ENCODE measurements at places on chromosomes 2 and 18.

DNA sequence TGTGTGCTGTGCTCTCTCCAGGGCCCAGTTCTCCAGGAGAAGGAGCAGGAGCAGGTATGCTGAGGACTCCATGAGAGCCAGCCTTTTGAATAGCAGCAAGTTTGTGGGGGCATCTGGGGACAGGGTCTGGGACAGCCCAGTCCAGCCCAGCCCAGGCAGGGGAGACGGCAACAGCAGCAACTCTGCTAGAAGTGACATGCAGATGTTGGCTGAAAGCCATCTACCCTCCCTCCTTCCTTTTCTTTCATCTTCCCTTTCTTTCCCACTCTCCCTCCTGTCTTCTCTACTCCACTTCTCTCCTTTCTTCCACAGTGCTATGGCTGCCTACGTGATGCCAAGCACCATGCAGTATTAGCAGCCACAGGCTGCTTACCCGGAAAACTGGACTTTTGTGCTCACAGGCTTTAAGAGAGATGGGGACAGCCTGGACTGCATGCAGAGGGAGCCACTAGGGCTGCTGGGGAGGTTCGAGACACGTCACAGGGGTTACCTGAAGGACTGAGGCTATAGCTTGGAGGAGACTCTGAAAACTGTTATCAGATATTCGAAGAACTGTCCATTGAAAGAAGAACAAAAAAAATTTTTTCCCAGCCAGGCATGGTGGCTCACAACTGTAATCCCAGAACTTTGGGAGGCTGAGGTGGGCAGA, 23.8 kb upstream of the YWHAQ start:
- no peak for DNase-seq

GRCh38 chr2:226661789-226662545, 137.7 kb downstream of the IRS1 start:
- no peak for DNase-seq

- DNase-seq: no peak
These were observed 58.0 kb downstream of the SLC40A1 start for GRCh38 chr2:189522435-189523151.

GRCh38 chr2:74632209-74632938, 15.8 kb downstream of the M1AP start:
- no peak for DNase-seq

GRCh38 chr2:63050334-63051041, at the start of gene OTX1:
Gene OTX1 (plus strand): TSS chr2:63050830. CDS start chr2:63052991, 2,161 bp downstream.
- peak; percentile 58 for DNase-seq

- no peak for DNase-seq
These were observed 66.1 kb upstream of the MBOAT2 start for GRCh38 chr2:9069543-9069942.

DNA sequence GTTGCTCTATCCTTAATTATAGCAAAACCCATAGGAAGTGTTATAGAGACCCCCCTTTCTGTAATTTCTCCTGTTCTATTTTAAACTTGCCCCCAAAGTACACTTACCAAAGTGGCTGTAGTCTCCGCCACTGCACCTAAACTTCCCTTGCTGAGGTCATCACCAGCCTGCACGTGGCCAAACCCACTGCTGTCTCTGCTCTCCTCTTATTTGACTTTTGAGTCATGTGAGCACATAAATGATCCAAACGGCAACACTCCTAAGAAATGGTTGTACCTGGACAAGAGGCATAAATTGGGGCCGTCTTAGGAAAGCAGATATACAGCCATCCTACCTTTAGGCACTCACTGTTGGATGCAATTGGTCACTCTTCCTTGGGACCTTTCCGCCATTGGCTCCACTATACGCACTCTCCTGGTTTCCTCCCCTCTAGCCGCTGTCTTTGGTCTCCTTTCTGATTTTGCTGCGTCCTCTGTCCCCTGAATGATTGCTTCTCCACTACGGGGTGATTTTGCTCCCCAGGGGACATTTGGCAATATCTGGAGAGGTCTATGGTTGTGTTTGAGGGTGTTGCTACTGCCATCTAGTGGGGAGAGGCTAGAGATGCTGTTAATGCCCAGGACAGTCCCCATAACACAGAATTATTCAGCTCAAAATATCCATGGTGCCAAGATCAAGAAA, 19.2 kb upstream of the IL36G start:
- peak; percentile 4 for DNase-seq

DNA sequence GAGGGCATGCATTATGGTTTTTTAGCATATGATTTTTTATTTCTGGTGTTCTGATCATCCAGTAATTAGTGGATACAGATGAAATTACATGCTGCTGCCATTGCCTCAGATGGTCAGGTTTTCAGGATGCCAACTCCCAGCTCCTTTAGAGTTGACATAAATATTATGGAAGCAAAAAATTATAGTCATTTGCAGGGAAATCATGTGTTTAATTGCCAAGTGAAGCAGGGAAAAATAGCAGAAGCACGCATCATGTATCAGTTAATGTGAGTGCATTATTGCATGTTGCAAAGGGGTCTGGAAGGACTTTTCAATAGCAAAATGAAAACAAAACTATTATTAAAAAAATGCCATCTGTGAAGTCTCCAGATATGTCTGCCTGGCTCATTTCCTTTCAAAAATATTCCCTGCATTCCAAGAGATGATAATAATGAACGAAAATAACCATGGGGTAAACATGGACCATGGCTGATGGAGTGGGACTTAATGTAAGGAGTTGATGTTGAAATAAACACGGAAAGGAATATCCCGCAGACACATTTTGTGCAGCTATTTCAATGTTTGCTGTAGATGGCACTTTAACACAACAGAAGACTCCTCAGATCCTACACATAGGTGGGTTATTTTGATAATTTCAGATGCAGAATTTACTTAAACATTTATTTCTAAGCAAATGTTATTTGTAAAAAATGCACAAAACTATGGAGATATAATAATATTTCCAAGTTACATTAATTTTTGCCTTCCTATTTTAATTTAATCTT, 87.7 kb upstream of the DYNAP start:
- DNase-seq: no peak

DNA sequence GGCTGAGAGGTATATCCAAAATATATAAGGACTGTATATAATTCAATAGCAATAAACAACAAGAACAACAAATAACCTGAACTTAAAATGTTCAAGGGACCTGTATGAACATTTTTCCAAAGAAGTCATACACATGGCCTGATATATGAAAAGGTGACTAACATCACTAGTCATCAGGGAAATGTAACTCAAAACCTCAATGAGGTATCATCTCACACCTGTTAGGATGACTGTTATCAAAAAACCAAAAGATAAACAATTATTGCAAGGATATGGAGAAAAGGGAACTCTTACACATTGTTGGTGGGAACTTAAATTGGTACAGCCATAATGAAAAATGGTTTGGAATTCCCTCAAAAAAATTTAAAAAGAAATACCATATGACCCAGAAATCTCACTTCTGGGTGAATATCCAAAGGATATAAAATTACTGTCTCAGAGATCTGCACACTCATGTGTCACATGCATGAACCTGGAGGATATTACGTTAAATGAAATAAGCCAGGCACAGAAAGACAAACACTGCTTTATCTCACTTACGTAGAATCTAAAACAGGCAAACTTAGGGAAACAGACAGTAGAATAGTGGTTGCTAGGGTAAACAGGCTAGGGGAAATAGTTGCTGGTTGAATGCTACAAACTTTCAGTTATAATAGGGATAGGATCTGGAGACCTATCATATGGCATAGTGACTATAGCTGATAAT, 334.5 kb upstream of the MMADHC start:
- no peak for DNase-seq

GRCh38 chr2:73292906-73293533, 328 bp downstream of the EGR4 start:
- no peak for DNase-seq

- no peak for DNase-seq
These were observed 2.3 kb downstream of the SLC35F5 start for GRCh38 chr2:113754160-113754559.

DNA sequence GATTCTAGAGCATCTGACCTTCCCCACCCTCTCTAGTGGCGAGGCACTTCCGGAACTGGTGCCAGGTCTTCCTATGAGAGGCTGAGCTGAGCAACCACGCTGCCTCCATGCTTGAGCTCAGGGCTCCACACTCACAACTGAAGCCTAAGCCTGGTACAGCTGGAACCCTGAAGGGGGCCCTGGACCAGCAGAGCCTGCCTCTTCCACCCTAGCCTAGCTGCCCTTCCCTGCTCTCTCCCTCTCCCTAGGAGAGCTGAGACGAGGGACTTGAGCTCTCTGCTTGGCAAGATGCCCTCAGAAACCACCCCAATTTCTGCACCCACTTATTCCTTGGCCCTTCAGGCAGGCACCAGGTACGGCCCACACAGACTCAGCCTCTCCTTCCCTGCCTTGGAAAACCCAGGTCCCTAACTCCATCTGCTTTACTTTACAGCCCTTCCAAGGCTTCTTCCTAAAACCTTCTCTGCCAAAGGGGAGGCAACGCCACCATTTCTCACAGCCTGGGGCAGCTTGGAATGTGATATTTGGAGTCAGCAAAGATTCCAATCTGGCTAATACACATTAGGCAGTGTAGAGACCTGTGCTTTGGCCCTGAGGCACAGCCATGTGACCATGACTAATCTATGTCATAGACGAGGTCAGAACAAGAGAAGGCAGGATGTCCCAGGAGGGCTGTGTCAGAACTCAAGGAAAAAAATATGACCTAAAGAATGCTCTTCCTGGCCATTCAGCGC, 18.8 kb downstream of the COX7A2L start:
- no peak for DNase-seq

- DNase-seq: no peak
These were observed 18.0 kb downstream of the SPEG start for GRCh38 chr2:219452361-219453317.

- no peak for DNase-seq
These were observed 34.9 kb downstream of the PPM1B start for GRCh38 chr2:44203542-44203941.

DNA sequence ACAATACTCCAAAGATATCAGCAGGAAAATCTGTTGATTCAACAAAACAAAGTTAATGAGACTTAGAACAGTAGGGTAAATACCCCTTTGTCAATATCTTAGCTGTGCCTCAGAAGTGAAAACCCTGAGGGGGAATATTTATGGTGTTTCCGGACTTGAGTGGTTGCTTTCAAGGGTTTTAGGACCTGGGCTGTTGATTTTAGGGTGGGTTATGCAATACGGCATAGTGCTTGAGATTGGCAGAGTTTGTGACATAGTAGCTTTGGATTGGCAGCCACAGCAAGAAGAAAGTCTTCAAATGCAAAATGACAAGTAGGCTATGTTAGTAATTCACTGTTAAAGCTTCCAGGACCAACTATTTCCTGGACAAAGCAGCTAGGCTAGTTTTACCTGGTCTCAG, 826.3 kb upstream of the CDH2 start:
- peak; percentile 53 for DNase-seq

DNA sequence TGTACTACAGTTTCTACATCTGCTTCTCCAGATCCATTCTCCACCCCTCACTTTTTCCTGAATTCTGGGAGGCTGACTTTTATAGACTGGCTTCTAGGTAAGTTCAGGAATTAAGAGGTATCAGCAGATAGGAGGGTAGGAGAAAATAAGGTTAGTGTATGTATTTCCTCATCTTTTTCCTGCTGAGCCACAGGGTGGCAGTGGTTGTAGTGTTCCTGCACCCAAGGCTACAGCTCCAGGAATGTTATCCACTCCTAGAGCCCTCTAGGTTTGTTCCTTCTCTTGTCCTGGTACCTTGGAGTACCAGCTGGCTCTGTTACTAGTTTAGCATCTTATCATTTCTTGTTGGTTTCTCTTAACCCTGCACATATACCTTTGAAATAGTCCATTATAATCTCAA, 40.7 kb upstream of the C2orf66 start:
- no peak for DNase-seq

DNA sequence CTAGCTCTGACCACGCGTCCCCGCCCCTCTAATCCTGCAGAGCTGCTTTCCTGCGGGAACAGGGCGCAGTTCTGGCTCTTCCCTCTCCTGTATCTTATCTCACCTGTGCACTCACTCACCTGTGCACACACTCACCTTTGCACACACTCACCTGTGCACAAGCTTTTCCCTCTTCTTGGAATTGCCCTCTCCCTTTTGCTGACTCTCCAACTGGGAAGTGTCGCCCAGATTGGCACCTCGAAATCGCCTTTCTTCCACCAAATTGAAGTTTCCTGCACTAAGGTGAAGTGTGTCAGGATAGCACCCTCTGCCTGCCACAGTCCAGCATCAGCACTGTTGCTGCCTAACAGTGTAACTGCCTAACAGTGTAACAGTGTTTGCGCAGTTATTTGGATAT, 566 bp upstream of the CMPK2 start:
- DNase-seq: peak; percentile 70

DNA sequence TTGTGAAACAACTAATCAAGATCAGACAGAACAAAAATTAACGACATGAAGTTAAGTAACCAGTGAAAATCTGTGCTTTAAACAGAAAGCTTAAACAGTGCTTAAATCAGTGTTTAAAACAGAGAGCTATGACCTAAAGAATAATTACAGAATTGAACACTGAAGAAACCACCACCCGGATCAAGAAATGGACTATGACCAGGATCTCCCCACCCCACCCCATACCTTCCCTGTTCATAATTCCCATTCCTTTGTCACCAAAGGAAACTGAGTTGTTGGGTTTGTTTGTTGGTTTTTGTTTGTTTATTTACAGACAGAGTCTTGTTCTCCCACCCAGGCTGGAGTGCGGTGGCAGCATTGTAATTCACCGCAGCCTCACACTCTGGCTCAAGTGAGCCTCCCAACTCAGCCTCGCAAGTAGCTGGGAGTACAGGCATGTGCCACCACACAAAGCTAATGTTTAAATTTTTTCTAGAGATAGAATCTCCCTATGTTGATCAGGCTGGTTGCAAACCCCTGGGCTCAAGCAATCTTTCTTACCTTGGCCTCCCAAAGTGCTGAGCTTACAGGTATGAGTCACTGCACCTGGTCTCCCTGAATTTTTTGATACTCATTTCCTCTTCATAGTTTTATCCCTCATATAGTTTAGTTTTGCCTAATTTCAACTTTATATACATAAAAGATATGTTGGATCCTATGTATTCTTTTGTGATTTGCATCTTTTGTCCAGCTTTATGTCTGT, 8.2 kb upstream of the ALPG start:
- no peak for DNase-seq

DNA sequence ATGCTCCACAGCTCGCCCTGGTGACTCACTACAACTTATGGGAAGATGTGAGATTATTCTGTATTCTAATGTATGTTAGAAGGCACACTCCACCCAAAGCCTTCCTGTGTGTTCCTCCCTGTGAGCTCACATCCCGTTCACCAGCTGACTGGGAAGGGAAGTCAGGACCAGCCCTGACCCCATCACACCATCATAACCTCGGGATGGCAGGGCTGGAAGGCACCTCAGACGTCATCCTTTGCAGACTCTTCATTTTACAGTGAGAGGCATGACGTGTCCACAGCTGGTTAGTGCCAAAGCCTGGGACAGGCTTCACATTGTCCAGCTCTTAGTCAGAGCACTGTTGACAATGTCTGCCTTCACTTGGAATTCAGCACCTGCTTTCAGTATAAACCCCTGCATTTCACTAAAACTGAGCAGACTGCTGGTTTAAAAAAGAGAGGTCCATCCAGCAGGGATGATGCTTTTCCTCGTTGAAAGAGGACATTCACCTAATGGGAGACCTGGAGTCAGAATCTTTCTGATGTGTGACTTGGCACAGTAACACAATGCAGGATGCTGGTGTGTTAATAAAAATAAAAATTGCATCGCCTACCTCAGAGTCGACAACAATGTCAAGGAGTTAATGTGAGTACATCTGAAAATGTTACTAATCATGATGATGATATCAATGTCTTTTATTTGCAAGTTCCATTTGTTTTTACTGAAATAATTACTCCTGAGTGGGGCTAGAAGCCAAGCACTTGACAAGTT, 418.0 kb upstream of the TNP1 start:
- no peak for DNase-seq
